ENCODE measurements at places on chromosomes 6 and 20.

DNA sequence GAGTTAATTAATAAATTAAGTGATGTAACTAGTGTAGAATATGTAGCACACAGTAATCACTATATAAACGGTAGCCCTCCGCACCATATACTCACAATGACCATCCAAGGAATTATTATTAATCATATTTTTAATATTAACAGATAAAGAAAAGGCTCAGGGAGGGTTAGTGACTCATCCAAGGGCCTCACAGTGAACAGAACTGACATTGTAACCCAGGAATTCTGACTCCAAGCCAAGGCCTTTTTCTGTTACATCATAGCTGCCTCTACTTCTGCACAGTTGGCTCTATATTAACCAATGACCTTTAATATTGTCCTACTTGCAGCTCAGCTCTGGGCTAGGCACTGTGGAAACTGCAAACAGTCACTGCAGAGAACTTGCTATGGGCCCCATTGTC, 117.5 kb upstream of the SIRPG start:
- DNase-seq = no peak

DNA sequence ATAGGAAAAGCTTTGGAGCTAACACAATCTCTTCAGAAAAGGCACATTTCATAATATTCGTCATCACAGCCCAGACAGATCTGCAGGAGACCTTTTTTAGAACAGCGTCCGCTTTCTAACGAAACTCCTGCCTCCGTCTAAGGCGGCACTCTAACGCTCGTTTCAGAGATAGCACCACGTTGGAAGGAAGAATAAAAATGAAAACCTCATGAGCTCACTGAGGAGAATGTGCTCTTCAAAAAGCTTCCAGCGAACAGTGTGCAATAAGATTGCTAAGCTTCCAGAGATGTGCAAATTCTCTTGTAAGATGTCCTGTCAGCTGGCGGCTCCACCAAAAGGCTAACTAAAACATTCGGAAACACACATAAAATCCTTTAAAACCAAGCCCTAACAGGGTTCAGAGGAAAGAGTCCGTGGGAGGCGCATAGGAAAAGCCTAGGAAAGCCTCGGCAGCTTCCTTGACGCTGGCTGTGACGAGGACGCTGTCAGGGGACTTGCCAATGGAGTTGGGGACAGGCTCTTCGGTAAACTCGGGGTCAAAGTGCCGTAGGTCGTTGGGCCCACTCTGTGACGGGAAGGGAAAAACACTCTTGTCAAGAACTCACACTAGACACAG, 117.6 kb upstream of the SLC2A12 start:
- no peak for DNase-seq

DNA sequence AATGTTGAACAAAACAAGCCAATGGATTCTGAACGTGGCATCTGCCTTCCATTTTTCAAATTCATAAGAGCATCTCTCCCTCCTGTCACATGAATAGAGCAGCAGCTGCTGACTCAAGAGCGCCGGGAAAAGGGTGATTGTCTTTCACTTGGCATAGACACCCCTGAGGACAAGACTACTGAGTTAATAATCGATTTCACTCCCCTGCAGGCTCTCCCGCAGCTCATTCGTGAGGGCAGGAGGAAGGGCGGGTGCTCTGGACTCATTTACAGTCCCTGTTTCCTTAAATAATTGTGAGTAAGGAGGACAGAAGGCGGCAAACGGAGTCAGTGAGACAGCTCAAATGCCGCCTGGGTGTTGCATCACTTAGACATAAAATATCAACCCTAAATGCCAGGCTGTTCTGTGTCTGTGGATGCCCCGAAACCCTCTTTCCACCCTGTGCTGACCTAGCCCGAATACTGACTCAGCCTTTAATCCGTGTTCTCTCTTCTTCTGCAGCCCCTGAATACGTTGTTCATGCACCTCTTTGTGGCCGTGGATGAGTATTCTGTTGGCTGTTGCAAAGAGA, 21.6 kb downstream of the CFAP61 start:
- DNase-seq = no peak

DNA sequence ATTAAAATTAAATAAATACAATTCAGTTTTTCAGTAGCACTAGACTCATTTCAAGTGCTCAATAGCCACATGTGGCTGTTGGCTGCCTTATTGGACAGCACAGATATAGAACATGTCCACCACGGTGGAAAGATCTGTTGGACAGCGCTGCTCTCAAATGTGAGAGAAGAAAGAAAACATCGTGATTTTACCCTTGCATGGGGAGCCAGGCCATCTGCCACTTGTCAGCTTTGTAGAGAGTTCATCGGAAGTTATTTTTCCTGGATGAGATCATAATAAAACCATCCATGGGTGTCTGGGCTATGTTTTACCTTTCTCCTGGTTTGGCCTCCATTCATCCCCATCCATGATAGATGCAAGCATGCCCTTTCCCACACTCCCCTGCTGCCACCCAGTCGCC, 5.8 kb upstream of the KIF3B start:
- DNase-seq = no peak

DNA sequence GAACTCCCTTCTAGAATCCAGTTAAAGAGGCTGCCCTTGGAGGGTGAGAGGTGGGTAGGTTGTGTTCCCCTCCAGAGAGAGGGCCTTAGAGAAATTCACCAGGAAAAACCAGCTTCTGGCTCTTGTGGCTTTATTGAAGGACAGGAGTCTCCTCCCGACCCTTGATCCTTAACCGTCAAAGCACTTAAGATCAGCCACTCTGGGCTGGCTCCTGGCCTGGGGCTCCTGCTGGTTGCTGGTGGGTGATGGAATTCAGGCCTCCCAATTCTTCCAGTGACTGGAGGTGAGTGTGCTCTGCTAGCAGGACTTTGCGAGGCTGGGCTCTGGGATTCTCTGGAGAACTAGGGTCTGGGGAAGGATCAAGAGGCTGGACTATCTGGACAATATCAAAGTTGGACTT, 75.6 kb upstream of the LGSN start:
- DNase-seq = no peak

DNA sequence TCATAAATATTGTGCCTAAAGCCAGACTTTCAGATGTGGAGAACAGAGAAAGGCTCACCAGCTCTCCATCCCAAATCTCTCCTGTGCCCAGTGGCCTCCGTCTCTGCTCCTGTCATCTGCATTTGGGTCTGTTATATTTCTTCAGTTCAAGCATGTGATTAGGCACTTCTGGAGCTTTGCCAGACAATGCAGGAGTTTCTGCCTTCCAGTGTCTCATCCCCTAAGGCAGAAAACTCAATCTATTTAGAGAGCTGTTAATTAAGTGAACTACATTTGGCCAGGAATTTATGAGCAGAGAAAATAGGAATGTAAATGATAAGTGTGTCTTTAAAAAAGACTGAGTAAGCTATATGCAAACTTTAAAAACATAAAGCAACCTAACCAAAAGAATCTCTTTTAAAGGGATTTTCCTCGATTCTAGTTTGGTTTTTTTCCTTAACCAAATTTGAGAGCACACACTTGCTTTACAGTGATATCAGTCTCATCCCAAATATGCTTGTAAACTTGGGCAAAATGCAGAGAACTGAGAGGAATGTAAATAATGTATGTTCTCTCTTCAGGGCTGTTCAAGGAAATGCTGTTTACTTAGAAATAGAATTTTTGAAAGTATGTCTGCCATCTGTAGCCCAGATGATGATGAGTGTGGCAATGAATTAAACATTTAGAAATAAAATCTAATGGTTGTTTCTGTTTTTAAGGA, 113.9 kb downstream of the ELOVL4 start:
- DNase-seq = no peak

All from naive B cell (primary cell).